Thoracic aorta (tissue), 2 donors: ENCODE measurements at places on chromosomes 3 and 15.

DNA sequence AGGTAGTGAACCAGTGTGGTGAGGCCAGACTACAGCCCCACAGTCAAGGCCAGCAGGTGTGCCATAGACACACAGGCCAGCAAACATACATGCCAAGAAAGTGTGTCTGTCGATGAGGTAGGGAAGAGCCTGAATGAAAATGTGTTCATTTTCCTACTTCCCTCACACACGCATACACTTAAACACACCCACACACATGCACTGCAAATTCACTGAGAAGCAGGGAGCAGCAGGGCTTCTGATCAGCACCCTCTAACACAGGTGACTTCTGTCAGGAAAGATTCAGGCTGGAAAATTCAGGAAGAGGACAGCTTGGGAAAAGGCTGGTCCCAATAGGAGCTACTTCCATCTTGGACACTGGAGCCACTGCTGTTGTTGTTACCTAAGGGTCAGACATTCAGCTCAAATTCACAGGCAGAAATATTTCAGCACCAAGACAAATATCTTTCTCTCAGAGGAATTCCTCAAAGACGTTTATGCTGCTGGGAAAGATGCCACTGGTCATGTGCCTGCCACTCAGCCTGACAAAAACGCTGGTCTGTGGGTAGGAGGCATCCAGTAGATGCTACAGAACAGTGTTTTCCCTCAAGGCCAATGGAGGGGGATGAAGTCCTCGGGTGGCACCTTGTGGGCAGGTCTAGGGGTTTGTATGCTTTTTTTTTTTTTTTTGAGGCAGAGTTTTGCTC is 40.9 kb upstream of the LARS2 start:
- no peak for DNase-seq

- DNase-seq = no peak
Observed at GRCh38 chr15:85401108-85401774, 20.8 kb downstream of the AKAP13 start.

DNA sequence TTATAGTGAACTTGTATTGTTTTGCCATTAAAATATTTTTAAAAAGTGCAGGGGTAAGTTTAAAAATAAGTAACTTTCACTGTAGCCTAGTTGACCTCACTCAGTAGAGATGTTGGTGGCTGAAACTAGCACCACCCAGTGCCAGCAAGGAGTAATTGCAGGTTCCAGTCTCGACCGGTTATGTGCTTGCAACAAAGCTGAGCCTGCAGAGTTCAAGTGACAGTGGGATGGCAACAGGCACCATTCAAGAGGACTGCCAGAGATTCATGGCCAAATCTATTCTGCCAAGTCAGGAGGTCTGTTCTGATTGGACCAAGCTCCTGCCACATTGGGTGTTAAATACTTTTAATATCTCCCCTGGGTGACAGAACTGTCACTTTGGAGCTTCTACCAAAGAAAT is 2.7 kb downstream of the ADAMTS7 start:
- no peak for DNase-seq

GRCh38 chr15:22735781-22736180 is 50.7 kb upstream of the NIPA1 start:
- no peak for DNase-seq
